ENCODE measurements at places on chromosomes 6 and 20.
A peak's percentile ranks its signal among the peaks of the same experiment; 100 is the strongest.

DNA sequence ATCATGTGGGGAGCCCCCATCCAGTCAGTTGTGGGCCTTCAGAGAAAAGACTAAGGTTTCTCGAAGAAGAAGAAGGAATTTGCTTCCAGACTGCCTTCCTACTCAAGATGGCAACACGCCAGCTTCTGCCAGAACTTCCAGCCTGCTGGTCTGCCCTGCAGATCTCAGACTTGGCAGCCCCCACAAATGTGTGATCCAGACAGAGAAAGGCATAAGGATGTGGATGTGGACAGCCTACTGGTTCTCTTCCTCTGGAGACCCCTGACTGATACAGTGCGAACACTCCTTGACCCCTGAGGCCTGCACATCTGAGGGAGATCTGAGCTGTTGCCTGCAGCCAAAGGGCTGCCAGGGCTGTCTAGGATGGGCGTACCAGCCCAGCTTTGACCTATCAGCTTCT, 8.6 kb downstream of the GABRR1 start:
- DNase-seq = no peak

DNA sequence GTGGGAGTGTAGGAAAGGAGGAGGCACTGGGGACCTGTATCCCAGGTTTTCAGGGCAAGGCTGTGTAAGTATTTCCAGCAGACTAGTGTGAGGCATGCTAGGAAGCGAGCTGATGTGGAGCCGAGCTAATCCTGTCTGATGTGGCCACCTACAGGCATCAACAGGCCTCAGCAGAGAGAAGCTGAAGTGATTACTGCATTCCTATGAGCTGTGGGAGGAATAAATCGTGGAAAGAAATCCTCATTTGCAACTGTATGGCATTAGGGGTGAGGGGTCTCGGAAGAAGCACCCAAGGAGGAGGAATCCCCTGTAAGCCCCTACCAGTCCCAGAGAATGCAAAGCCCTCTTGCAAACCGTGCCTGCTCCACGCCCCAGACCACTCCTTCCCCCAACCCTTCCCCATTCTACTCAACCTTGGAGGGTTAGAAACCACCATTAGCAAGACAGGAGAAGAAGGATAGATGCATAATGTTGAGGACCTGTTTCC, 41.6 kb downstream of the C6orf15 start:
- peak; percentile 46 for DNase-seq

GRCh38 chr20:13006825-13007224, 1.9 kb upstream of the SPTLC3 start:
- no peak for DNase-seq

DNA sequence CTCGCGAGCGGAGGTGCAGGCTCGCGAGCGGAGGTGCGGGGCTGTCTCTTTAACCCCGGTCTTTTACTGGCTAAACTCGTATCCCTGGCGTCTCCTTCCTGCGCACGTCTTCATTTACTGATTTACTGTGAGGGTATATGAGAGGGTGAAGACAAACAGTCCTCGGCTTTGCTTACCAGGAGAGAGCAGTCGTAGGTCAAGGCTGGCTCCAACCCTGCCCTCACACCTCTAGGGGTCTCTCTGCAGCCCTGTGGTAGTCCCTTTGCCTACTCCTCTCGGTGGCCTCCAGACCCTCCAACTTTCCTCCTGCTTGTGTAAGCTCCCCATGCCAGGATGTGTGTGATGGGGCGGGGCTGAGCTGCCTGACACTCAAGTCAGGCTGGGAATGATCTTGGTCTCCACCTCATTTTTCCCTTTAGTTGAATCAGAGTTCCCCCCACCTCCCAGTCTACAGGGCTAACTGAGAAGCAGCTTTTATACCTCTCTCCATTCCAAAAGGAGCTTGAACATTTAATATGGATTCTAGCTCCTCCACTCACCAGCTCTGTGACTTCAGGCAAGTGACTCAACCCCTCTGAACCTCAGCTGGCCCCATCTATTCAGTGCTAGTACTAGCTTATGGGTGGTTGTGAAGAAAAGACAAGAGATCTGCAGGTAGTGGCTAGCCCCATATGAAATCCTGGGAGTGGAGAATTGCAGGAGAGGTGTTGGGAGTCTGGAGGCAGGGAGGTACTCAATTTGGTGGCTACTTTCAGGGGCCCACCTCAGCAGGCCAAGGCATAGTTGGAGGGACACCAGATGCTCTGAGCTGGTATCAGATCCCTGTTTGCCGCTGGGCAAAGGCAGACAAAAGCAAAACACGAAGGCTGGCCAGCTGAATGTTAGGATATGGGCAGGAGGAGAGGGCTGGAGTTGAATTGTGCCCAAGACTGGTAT, 902 bp downstream of the SLC29A1 start:
- DNase-seq = peak; percentile 70

DNA sequence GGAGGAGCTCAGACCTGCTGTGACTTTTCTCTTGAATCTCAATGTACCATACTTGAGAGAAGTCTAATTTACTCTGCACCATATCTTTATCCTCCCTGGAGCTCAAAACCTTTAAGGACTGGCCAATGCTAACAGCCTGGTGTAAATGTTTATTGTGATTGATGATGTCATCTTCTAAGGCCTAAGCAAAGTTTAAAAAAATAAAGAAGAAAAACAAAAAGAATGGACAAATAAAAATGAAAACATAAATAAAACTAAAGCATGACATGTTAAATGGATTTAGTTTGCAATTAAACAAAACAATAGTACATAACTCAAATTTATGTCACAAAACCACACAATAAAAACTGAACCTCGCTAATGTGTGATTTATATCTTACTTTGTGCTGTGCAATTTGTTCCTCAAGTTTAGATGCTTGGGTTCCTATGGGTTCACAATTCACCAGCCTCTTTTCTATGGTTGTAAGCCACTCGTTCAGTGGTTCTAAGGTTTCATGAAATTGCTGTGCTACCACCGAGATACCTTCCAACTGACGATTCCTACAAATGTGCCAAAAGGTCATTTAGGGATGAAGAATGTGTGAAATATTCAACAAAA, 113.0 kb downstream of the DST start:
- DNase-seq = no peak

DNA sequence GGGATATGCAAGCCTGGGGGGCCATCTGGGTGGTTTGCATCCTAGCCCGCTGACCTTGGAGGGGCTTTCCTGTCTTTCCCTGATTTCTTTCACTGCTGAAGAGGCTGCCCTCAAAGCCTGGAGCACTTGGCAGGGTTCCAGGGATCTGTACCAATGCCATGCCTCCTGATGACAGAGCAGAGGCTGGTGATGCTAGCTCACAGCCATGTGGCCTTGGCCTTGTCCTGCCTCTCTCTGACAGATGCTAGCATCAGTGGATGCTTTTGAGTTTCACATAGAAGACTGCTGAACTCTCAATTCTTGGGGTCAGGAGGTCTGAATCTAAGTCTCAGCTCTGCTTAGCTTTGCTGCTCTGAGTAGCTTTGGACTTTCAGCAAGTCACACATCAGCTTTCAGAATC, 21.9 kb upstream of the RREB1 start:
- DNase-seq = peak; percentile 36

DNA sequence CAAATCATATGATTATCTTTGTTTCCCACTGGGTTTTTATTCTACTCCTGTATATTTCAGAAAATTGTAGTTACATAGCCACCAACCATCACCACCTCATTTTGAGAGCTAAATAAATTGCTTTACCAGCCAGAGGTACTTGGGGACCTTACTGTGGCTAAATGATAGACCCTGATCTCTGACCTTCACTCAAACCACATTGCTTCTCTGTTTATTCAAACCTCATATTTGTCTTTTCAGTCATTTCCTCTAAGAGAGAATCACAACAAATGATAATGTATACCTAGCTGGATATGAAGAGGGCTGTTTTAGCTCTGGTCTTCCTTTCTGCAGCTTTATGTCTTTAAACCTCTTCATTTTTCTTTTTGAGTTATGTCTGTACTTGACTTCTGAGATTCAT, 142.8 kb downstream of the ADGB start:
- no peak for DNase-seq

DNA sequence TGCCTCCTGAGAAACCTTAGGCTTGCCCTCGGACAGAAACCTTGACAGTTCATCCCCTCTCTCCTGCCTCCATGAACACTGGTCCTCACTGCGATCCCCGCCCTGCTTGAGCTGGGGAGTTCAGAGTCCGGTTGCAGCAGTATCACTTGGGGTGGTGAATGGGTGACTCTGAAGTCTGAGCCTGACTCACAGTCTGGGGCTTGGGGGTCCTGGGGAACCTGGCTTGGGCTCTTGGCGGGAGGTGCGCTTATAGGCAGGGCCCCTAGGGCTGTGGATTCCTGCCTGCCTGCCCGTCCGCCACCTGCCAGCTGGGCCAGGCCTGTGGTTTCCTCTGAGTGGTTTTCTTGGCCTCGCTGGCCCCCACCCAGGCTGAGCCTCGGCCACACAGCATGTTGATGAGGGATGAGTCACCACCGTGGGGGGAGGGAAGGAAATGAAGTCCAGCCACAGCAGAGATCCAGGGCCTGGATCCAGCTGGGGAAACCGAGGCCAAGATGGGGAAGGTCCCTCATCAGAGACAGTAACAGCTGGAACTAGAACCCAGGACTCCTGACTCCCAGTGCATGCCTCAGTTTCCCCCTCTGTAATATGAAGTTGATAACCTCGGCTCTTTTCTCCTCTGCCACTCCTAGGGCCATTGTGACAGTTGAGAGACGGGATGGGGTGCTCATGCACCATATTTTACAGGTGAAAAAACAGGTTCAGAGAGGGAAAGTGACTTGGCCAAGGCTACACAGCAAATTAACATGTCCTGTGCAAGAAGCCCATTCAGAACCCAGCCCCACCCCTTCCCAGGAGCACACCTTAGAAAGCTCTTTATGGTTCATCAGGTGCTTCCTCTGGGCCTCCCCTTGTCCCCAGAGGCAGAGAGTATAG, 9.2 kb downstream of the FOXS1 start:
- DNase-seq = peak; percentile 96

- DNase-seq = no peak
Measured at GRCh38 chr6:167742719-167743303, 83.9 kb upstream of the AFDN start.

GRCh38 chr6:35402856-35403191, 49.3 kb upstream of the FANCE start:
- no peak for DNase-seq

- DNase-seq = no peak
Measured at GRCh38 chr6:37241775-37242428, 15.7 kb upstream of the TBC1D22B start.

DNA sequence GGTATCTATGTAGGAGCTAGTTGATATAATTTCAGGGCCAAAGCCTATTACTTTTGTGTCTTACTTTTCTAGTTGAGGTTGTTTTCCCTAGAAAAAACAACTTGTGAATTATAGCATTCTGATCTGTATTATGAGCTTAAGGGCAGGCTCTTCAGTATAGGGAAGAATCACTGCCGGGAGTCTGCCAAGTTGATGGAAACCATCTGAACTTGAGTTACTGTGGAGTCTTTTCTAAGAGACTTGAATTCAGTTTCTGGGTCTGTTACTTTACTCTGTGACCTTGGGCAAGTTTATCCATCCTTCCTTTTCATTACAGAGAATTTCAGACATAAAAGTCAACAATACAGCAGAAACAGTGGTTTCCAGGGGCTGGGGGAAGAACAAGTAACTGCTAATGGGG, 2.1 kb upstream of the CASS4 start:
- DNase-seq = no peak

- DNase-seq = no peak
Measured at GRCh38 chr6:26202811-26203583, 115.8 kb downstream of the HFE start.

DNA sequence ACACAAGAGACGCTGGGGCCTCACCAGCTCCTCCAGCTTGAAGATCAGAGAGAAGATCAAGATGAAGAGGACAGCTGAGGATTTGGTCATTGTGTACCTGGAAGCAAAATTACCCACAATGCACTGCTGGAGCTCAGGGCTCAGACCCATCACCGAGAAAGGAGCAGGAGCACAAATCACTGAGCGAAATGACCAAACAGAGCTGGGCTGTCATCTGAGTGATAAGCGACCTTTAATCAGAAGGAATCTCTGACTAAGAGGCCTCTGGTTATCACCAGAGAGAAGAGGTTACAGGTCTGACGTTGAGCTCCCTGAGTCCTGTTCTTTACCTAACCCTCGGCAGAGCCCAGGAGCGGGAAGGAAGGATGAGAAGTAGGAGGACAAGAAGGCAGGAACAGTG, 47.5 kb upstream of the CDH22 start:
- no peak for DNase-seq

GRCh38 chr6:21049572-21049971, 515.3 kb downstream of the CDKAL1 start:
- DNase-seq = no peak

DNA sequence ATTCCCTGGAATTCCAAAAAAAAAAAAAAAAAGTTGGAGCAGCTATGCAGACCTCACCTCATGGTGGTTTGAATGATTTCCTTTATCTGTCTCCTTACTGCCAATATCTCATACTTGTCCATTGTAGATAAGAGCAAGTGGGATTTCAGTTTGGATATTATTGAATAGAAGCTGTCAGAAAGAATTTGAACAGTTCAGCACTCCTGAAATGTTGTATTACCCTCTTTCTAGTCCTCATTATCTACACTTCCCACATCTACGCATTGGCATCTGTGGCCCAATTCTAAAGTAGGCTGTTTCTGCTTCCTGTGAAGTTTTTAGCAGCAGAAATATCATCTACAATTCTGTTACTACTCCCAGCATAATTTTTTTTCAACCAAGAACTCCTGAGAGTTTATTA, 68.2 kb upstream of the KHDRBS2 start:
- no peak for DNase-seq

- no peak for DNase-seq
Measured at GRCh38 chr20:3135507-3136070, 24.1 kb downstream of the FASTKD5 start.

DNA sequence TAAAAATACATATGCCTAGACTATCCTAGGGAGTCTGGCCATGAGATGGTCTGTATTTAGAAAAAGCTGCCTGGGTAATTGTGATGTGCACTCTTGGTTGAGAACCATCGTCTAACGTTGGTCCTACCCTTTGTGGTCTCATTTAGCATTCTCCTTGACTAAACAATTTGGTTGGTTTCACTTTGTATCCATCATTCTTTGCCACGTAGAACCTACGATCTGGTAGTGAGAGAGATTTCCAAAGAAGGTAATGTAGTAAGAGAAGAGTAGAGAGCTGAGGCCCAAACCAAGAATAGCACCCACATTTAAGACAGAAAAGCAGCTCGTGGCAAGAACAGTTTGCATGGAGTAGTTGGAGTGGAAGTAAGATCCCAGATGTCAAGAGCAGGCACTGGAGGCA, 219.8 kb downstream of the TMEM200A start:
- DNase-seq = no peak

- no peak for DNase-seq
Measured at GRCh38 chr20:40844332-40844731, 155.3 kb upstream of the MAFB start.

DNA sequence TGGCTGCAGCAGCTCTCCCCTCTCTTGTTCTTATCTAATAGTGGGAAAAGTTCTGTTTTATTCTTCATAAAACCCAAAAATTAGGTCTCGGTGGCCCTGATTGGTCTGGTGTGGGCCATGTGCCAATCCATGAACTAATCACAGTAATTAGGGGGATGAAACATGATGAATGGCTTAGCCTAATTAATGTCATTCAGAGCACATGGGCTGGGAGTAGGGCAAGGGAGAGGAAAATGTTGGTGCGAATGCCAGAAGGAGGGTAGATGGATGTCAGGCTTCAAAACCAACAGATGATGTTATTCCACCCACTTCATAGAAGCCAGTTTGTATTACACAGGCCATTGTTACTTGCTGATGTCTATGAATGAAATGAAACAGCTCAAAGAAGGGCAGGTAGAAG, 46.5 kb downstream of the PLEKHG1 start:
- DNase-seq = no peak

Measured in NB4 (cell line).